ENCODE measurements at places on chromosomes 4 and X.
A peak's percentile ranks its signal among the peaks of the same experiment; 100 is the strongest.

- DNase-seq, result no peak
These were observed 13.0 kb upstream of the TBC1D9 start for GRCh38 chr4:140769209-140769608.

DNA sequence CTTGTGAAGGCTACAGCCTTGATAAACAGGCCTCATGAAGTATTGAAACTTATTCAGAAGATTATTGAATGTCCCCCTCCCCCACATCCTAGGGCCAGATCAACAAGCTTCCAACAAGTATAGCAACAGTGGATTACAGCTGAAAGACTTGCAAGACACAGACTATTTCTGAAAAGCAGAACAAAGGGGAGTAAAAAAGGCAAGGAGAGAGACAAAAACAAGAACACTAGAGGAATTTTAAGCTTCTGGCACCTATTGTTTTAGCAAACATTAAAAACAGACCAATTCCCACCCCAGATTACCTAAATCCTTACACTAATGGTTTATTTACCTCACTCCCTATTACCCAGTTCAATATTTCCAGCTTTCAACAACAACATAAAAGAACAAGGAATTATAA, 446.3 kb upstream of the FSTL5 start:
- DNase-seq, result no peak

- no peak for DNase-seq
These were observed 670.3 kb upstream of the FAM241A start for GRCh38 chr4:111475001-111475400.

DNA sequence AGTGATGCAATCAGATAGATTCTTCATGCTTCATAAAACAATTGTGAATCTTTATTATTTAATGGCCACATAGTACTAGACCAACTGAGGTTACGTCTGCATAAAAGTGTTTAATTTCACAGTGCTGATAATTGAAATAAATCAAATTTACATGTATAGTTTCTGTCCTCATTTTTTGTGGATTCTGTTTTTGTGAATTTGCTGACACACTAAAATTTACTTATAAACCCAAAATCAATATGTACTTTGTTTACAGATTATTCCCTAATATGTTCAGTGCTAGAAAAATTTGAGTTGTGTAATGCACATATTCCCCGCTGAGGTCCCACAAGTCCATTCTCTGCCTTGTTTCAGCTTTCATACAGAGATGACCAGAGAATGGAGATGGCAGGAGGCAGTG, 759.8 kb downstream of the CENPC start:
- no peak for DNase-seq

DNA sequence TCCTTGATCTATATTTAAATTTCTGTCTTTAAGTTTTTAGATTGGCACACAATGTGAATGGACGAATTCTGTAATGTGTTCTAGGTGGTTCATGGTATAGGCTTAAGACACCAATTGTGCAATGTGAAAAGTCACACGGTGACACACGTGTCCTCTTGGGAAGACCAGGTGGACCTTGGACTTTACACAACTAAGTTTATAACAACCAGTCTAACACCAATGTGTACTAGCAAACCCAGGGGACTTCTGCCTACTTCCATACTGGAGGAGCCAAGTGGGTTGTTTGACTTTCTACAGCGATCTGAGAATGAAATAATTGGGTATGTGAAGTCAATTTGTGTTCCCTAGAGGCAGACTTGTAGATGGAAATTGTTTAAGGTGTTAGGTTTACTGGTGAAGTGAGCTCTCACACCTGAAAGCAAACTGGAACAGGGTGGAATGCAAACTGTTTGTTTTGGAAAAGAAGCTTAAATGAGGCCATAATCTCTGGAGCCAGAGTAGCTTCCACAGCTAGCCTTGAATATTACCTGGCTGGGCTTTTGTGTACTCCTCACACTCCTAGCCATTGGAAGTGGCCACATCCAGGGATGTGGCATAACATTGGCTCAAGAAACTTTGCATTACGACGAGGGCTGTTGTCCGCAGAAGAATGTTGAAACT, 45.9 kb upstream of the WDR1 start:
- no peak for DNase-seq

DNA sequence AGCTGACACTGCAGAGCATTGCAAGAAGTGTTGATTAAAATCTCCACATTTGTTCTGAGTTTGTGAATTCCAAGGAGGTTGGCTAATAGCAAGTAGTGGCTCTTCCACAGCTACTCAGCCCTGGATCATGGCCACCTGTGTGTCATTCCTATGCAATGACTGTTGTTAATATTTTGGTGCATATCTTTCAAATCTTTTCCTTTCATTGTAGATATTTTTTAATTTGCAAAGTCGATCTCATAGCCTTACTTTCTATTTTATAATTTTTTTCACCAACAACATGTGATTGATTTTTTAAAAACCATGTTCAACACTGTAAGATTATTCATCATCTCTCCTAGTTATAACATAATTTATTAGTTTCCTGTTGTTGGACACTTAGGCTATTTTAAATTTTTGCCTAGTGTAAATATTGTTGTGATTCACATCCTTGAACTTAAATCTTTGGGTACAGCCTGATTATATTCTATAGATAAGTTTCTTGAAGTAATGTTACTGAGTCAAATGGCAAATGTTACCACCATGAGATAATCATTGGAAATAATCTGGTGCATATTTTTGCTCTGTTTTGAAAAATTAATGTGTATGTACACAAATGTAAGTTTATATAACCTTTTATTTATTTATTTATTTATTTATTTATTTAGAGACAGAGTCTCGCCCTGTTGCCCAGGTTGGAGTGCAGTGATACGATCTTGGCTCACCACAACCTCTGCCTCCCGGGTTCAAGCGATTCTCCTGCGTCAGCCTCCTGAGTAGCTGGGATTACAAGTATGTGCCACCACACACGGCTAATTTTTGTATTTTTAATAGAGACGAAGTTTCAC, 17.1 kb upstream of the ARHGAP10 start:
- no peak for DNase-seq

- no peak for DNase-seq
These were observed 74.7 kb upstream of the GPM6B start for GRCh38 chrX:13891377-13892140.

DNA sequence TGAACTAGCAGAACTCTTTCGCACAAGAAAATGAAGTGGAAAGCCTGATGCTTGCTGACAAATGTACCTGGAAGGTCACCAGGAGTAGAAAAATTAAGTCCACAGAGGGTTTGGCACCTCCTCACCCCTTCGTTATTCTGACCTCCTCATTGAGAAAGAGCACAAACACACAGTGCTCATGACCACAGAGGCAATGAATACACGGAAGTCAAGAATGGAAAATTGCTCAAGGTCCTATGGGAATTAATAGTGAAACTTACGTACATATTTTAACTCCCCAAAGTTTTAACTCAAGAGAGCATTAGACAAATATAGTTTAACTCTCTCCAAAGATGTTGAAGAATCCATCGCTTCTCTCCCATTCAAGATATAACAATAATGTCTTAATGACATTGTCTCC, 83.6 kb upstream of the CAMK2D start:
- no peak for DNase-seq

DNA sequence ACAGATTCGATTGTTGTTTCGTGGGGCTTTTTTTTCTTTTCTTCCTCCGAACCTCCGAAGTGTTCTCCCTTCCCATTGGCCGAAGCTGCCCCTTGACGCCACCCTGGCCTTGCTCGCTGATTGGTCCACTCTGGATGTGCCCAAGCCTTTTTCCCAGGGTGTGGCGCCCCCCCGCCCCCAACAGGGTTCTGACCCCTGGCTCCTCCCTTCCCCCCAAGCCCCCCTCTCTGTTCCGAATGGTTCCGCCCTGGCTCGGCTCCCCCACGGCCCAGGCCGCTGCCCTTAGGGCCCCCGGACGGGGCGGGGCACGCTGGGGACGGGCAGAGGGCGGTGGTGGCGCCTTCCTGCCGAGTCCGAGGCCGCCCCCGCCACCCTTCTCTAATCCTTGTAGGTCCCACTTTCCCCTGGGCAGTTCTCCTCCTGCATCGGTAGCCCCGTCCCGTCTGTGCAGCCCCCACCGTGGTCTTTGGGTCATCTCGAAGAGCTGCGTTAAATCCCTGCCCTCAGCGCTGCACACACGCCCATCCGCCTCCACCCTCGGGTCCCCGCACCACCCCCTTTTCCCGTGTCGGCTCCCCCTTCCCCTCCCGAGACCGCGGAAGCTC, 25.5 kb downstream of the UTP14A start:
- DNase-seq, result peak; percentile 76

- no peak for DNase-seq
These were observed 13.6 kb downstream of the ADAMTS3 start for GRCh38 chr4:72555377-72555831.

- DNase-seq, result no peak
These were observed 14.7 kb downstream of the FTSJ1 start for GRCh38 chrX:48490661-48491060.

- DNase-seq, result no peak
These were observed 199.3 kb upstream of the FAT4 start for GRCh38 chr4:125115476-125115875.

DNA sequence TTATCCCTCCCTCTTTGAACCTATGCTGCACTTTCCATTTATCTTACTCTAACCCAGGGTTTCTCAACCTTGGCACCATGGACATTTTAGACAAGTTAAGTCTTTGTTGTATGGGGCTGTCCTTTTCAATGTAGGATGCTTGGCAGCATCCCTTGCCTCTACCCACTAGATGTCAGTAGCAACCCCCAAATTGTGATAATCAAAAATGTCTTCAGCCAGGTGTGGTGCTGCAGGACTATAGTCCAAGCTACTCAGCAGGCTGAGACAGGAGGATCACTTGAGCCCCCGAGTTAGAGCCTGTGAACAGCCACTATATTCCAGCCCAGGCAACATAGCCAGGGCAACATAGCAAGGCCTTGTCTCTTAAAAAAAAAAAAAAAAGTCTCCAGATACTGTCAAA, 7.0 kb downstream of the LRCH2 start:
- no peak for DNase-seq

- DNase-seq, result no peak
These were observed 92.1 kb downstream of the AFF1 start for GRCh38 chr4:87026800-87027495.

DNA sequence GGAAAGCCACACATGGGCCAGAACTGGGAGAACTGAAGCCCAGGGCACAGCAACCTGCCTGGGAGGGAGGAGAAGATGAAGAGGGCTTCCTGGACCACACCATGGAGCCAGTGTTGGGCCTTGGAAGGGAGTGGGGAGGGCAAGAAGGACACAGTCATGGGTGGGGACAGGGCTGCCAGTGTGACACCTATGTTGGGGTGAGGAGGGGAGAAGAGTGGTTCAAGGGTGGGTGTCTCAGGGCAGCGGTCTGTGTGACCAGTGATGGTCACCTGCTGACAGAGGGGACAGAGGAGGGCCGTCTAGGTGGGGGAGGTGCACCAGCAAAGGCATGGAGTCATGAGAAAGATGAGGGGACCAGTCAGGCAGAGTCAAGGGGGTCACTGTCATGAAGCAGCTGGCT, 13.8 kb downstream of the MAGED2 start:
- DNase-seq, result no peak

DNA sequence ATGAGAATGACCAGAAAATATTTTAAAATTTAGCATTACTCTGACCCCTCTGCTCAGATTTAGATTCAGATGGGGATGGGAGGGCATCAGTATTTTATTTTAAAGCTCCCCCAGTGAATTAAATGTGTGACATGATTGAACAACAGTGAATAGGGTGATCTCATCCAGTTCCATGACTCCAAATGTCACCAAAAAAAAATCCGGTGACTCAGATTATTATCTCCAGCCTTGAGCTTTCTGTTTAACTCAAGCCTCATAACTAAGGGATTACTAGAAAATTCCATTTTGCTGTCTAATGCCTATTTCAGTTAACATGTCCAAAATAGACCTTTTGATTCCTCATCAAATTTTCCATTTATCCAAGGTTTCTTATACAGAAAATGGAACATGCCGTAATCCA, 121.8 kb upstream of the TMEM47 start:
- peak; percentile 58 for DNase-seq

- no peak for DNase-seq
These were observed 524 bp upstream of the RPS3A start for GRCh38 chr4:151098979-151099228.

DNA sequence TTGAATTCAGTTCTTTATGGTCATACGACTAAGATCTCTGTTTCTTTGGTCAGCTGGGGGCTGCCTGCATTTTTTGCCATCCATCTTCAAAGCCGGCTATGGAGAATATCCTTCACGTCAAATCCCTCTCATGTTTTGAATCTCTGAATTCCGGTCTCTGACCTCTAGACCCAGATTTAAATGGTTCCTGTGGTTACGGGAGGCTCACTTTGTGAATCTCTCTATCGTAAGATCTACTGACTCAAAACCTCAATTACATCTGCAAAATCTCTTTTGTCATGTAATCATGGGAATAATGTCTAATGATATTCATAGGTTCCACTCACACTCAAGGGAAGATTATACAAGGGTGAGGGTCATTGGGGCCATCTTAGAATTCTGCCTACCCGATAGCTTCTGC, 5.7 kb upstream of the MPC1L start:
- no peak for DNase-seq

GRCh38 chr4:83019794-83020494, 9.3 kb upstream of the LIN54 start:
- DNase-seq, result no peak

- no peak for DNase-seq
These were observed 124.6 kb downstream of the ANOS1 start for GRCh38 chrX:8607326-8607725.

- no peak for DNase-seq
These were observed 19.7 kb upstream of the ABCG2 start for GRCh38 chr4:88177983-88178625.

DNA sequence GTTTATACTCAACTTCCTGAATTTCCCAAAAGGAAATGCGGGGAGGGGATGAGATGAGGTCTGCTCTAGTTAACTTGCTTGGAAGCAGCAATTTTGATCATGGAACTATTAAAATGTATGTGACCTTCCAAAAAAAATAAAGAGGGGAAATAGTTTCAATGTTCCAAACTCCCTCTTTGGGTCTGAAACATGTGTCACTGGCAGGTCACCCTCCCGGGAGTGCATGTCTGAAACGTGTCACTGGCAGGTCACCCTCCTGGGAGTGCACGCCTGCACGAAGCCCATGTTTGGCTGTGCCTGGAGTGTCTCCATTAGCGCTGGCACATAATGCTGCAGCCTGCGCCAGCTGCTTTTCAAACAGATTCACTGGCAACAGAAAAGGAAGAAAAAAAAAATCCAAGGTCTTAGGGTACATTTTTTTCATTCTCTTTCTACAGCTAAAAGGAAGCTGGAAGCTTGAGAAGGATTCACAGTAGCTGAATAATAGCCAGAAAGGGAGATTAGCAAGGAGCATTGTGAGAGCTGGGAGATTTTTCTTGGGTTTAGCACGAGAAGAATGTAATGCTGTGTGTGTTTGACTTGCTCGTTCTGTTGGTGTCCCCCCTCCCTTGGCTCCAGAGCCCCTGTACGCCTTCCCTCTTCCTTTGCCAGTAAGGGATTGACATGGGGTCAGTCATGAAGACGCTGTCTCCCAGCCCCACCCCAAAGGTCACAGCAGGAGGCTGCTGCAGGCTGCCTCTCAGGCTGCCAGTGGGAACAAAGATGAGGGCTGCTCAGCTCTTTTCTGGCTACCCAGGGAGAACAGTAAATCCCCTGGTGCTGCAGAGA, 39.2 kb upstream of the TLR3 start:
- DNase-seq, result peak; percentile 36

GRCh38 chr4:71584585-71584984, 199.3 kb downstream of the GC start:
- no peak for DNase-seq

All from amniotic stem cell (primary cell).